ENCODE measurements at places on chromosomes 7 and 10.

- no peak for DNase-seq
These were observed 167.9 kb downstream of the LCOR start for GRCh38 chr10:96999987-97000386.

GRCh38 chr10:49521062-49521461 lies 17.9 kb downstream of the ERCC6 start:
- no peak for DNase-seq

DNA sequence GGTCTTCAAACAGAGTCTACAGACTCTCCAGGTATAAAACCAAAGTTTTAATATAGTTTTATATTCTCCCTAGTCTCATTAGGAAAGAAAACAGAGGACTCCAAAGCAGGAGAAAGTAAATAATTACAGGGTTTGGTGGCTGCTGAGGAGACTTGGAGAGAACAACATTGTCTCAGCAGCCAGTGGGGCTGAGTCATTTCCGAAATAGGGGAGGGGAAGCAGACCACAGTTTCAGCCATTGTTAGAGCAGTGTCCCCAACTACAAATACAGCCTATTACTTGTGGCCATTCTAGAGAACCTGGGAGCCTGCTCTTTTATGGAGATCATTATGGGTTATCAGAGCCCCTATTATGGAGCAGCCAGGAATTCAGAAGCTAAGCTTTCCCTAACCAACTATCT lies 44.2 kb upstream of the A1CF start:
- no peak for DNase-seq

GRCh38 chr7:150373049-150373801 lies 4.6 kb downstream of the REPIN1 start:
- DNase-seq, result no peak

DNA sequence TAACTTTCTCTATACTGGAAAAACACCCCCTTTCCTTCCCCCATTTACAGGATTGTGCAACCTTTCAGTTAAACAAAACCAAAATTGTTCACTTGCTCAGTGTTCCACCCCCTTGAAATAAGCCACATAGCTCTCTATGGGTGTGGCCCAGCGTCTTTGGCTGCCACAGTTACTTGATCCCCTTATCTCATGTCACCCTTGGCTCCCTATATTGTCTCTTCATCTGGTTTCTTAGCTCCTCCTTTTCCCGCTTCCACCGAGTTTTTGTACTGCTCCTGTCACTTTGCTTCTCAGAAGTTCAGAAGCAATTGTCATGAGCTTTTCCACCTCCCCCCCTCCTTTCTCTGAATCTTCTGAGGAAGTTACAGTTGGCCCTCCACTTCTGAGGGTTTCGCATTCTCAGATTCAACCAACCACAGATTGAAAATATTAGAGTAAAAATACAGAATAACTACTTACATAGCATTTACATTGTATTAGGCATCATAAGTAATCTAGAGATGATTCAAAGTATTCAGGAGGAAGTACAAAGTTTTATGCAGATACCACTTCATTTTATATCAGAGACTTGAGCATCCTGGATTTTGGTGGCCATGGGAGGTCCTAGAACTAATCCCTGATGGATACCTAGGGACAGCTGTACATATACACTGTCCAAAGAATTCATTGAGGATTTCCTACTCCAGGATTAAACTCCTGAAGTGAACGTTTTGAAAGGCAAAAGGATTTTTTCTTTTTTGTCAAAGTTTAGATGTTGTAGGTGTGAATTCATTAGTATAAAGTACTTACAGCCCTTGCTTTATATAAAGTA lies 60.4 kb downstream of the ADD3 start:
- DNase-seq, result no peak

DNA sequence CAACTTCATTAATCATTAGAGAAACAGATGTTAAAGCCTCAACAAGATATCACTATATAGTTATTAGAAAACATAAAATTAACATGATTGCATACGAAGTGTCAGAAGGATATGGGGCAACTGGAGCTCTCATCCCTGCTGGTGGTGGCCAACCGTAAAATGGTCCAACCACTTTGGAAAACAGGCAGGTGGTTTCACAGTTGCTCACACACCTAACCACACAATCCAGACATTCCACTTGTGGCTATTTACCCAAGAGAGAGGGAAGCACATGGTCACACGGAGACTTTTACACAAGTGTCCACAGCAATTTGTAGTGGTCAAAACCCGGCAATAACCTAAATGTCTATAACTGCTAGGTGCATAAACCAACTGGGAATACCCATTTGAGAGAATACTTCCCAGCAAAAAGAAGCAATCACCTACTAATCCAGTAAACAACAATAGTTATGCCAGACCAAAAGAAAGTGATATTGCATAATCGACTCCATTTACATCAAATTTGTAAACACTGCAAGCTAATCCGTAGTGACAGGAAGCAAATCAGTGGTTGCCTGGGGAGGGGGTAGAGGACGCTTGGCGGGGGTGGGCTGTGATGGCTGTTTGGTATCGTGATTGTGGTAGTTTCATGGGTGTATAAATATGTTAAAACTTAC lies 91.8 kb downstream of the LARP4B start:
- DNase-seq, result no peak

GRCh38 chr10:104521901-104522694 lies 119.0 kb upstream of the SORCS3 start:
- no peak for DNase-seq

All from AML-193 (cell line).